ENCODE measurements at places on chromosomes 7 and 10.

DNA sequence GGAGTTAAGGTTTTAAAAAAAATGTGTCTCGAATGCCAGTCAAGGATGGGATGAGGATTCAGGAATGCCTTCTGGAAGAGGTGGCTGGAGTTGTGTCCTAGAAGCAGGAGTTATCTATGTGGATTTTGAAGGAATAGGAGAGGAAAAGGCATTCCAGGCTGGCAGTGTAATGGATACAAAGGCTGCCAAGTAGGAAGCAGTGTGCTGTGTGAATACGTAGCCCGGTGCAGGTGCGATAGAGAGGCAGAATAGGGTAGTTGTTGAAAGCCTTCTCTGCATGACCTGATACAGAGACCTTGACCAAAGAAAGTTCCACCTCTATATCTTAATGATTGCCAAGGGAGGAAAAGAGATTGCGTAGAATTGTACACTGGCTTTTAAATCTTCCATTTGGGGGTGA, 128.1 kb upstream of the ITGB1 start:
- no peak for DNase-seq

DNA sequence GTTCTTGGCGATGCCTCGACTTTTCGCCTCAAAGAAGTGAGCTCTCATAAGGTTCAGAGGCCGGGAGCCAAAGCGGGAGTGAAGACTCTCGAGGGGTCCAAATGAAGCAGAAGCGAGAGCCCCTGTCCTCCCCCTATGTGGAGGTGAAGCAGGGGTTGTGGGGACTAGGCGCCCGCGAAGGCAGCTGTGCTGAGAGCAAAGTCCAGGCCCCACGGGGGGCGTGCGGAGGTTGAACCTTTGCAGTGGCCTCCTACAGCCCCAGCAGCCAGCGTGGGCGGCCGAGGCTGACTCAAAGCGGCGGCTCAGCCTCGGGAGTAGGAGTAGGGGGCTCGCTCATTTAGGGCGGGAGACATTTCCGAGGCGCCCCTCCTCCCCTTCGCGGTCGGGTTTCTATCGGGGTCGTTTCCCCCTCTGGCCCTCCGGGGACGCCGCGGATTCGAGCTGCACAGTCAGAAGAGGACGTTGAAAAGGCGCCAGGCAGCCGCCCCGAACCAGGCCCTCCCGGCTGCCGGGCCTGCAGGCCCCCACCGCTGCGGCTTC, 553 bp upstream of the ADD3 start:
- peak; percentile 65 for DNase-seq

- no peak for DNase-seq
Observed at GRCh38 chr10:132399117-132400035, 2.4 kb downstream of the PWWP2B start.

DNA sequence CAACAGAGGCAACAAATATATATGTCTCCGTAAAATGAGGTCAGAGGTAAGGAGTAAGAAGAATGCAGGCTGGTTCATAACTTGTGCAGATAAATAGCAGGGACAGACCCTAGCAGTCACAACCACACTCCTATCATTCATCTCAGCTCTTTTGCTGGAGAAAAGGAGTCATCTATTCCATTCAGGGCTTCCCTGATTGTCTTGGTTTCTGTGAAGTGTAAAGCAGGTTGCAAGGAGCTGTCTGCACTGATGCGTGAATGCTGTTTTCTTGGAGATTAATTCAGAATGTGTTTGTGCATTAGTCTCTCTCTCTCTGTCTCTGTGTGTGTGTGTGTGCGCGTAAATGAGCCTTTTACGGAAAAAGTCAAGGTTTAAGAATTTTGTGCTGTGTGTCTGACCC, 643.3 kb upstream of the SORCS1 start:
- DNase-seq = no peak

- peak; percentile 13 for DNase-seq
Observed at GRCh38 chr10:122492006-122492405, 30.7 kb downstream of the HTRA1 start.

DNA sequence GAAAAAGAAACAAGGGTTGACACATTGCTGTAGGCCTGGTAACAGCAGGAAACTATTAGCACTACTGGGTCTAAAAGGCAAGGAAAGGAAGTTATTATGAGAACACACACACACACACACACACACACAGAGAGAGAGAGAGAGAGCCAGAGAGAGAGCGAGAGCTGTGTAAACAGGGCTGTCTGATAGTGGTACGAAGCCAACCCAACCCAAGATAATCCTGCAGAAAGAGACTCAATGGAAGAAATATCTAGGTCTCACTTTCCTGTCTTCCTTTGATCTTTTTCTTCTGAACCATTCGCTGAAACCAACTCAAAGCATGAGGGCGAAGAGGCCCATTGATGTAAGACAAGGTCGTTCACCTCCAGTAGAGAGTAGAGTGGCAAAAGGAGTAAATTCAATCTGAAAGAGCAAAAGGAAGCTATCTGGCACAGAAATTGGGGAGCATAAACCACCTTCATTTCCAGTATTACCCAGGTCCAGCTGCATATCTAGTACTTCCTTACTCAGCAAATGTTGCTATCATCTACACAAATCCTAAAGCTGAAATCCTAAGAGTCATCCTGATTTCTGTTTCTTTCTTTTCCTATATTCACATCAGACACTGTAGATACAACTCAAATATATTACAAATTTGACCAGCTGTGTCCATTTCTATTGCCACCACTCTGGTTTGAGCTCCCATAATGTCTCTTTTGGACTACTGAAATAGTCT, 110.2 kb downstream of the TMEM26 start:
- no peak for DNase-seq
